Stimulated activated CD4-positive, alpha-beta T cell treated with anti-CD3 and anti-CD28 coated beads, Interleukin-15, amount 100 ng/mL, for 1 hour (primary cell): ENCODE measurements at places on chromosomes 7 and 10.

GRCh38 chr7:121395494-121395960, 581 bp downstream of the FAM3C start:
- DNase-seq: no peak

- no peak for DNase-seq
These were observed 19.2 kb upstream of the PLEKHS1 start for GRCh38 chr10:113732160-113732881.

DNA sequence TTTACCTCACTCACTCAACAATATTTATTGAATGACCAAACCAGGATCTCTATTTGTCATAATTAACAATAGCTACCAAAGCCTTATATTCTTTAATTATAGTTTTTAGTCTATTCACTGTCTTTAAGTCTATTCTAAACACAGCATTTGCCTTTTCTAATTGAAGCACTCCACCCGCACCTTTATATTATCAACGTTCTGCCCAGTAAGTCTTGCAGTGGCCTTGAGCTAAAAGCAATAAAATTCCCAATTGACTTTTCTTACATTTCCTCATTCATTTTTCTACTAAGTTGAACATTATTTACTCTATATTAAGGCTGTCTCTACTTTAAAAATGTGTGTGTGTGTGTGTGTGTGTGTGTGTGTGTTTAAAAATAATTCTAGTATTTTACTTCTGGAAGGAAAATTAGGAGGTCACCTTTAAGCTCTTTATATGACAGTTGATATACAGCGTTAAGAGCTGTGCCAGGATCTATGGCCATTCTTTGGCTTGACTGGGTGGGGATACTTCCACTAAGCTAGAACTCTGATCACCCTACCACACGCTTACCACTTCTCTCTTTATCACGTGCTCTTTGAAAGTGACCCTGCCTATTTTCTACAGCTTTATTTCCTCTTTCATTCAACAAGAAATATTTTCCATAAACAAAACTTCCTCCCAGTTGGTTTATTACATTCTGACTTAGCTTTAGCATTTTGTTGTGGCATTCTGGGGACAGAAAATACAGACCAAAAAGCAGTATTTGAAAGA, 8.8 kb downstream of the PAPSS2 start:
- no peak for DNase-seq

DNA sequence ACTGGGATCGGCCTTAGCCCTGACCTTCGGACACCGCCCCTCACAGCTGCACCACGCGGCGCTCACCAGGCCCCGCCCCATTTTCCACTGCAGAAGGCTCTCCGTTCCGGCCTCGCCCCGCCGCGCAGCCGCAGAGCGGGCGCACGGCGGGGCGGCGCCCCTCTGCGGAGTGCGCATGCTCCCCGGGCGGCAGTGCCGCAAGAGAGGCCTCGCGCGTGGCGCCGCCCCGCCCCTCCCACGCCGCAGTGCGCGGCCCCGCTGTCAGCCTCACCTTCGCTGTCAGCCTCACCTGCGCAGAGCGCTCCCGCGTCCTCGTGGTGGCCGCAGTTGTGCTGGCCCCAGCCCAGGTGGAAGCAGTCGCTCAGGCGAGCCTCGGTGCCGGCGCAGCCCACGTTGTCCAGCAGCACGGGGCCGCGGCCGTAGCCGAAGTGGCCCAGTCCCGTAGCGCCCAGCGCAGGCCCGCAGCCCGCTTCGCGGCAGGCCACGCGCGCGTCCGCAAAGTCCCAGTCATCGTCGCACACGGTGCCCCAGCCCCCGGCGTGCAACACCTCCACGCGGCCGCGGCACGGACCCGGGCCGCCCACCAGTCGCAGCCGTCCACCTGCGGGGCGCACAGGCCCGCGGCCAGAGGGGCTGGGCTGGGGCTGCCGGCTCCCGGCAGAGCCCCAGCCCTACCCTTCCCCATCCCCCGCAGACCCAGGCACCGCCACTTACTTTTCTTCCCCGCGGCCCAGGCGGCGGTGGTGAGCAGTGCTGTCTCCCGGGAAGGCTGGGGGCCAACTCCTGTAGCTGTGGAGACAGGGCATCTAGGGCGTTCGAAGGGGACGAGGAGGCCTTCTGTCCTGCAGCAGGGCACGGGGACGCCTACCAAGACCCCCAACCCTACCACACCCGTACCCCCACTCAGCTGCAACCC, 16.1 kb downstream of the SSC4D start:
- peak; percentile 88 for DNase-seq

GRCh38 chr7:157989589-157989988, 598.0 kb downstream of the PTPRN2 start:
- no peak for DNase-seq

DNA sequence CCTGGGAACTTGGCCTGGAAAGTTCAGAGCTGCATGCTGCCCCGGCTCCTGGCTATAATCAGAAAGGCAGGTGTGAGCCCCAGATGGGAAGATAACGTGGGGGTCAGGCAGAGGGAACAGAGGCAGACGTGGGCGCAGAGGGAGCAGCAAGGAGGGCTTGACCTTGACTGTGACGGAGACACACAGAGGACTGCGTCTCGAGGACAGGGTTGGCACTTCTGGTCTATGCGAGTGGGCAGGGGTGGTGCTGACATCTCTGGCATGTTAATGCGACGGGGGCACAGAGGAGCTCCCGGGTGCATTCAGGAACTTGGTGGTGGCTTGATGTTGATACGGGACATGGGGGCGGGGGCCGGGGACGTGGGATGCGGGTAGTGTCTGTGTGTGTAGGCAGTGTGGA, 232.1 kb upstream of the GRB10 start:
- DNase-seq: no peak

GRCh38 chr7:23357190-23358093, 58.3 kb downstream of the MALSU1 start:
- no peak for DNase-seq

DNA sequence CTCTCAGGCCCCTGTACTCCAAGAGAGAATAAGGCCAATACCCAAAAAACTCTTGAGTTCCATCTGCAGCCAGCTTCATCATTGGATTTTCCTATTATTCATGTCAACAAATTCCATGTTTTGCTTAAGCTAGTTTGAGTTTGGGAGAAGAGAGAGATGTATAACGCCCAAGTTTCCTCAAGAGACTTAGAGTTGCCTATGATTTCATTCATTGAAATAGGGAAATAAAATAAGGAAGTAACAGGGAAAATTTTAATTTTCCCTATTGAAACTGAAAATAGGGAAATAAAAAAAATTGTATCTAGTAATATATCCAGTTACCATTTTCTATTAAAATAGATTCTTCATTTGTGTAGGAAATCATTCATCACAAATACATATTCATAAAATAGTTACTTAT, 66.5 kb upstream of the SVIL start:
- no peak for DNase-seq

- DNase-seq: no peak
These were observed 70.6 kb downstream of the KMT2E start for GRCh38 chr7:105084581-105084980.

DNA sequence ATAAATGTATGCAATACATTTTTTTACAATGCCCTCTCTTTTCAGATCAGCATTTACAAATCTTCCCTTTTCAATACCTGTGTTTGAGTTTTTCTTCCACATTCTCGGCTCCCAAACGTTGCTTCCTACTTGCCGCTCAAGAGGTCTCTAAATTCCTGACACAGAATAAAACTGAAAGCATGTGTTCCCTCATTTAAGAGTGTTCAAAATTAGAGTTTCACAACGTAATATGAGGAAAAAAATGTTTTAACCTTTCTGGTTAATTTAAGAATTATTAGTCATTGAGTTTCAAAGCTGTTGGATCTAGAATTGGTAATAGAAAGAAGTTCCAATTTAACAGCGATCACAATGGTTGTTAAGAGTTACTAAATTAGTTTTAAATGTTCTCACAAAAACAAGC, 100.4 kb downstream of the ARID5B start:
- DNase-seq: no peak

GRCh38 chr7:5827755-5828154, 46.3 kb upstream of the RNF216 start:
- peak; percentile 7 for DNase-seq

GRCh38 chr10:121205625-121206024, 354.5 kb downstream of the WDR11 start:
- no peak for DNase-seq

DNA sequence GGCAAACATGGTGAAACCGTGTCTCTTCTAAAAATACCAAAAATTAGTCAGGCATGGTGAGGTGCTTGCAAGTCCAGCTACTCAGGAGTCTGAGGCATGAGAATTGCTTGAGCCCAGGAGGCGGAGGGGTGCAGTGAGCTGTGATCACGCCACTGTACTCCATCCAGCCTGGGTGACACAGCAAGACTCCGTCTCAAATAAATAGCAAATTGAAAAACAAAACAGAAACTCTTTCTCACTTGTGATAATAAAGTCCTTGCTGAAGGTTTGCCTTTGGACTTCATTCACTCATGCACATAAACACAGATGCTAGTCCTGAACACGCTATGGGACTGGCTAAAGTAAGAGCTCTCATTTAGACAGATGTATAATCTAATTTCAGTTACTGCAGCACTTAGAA, 37.6 kb downstream of the ANK3 start:
- no peak for DNase-seq

- DNase-seq: no peak
These were observed 61.5 kb upstream of the NKX6-2 start for GRCh38 chr10:132847416-132847777.

DNA sequence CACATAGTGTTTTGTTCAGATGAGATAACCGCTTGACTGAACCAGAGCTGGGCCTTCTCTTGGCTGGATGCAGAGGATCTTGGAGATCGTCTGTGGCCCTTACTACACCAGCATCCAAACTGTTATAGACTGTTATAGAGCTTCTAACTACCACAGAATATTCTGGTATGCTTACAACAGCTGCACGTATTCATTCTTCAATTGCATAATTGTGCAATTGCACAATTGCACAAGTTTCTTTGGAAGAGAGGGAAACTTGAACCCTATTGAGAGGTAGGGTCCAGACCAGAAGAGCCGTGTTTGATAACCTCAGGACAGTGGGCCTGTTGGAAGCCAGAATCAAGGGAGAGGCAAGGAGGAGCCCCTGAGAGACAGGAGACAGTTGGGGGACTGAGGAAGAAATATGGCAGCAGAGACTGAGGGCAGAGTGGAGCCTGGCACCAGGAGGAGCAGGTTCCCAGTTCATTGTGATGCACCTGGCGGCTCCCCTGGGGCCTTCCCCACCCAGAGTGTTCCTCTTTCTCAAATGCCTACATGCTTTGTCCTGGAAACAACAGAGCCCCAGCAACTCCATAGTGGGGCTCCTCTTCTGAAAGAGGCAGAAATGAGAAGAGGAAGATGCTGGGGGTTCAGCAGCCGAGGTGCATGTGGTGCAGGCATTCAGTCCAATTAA, 64.1 kb downstream of the PTPRZ1 start:
- no peak for DNase-seq

DNA sequence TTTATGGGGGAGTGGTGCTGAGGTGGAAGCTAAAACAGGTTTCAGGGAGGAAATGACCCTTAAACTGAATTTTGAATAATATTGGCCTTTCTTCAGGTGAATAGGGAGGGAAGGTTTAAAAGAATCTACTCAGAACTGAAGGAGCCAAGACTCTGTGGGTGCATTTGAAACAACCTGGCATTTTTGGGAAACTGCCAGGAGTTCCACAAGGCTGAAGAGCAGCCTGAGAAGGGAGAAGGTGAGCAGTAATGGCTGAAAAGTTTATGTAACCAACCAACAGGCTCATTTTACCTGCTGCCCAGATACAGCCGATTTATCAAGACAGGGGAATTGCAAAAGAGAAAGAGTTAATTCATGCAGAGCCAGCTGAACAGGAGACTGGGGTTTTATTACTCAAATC, 4.0 kb upstream of the PANK1 start:
- DNase-seq: no peak

- DNase-seq: no peak
These were observed 31.2 kb upstream of the ZNF438 start for GRCh38 chr10:31062856-31063255.

DNA sequence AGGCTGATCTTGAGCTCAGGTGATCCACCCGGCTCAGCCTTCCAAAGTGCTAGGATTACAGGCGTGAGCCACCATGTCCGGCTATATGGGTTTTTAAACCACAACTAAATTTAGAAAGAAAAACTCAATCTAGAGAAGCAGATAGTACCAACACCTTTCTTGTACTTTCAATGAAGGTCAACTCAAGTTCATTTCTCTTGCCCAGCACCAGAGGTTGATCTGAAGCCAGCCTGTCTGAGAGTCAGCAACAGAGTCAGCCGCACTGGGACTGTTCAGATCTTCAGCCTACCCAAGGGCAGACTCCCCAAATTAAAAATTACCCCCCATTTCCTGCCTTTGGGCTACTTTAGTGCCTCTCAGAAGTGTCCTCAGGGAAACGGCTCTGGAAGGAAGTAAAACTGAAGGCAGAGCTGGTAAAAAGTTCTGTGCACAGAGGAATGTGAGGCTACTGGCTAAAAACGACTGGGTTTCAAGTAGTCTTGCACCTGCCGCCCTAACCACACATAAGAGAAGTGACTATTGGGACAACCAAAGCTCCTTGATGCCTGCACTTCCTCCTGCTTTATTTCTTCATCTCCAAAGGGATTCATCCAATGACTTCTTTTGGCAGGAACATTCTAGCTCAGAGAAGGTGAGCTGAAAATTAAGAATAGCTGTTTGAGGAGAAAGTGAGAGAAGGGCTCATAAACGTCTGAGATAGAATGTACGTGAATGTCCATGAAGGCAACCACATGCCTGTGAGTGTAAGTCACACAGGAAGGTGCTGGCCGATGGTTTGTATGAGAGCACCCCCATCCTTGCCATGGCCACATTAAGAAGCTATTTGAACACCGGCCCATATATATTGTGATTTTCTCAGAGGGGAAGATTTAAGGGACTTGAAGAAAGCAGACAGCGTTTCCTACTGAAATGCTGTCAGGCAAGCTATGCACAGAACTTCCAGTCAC, 142.4 kb upstream of the PRR15 start:
- no peak for DNase-seq

DNA sequence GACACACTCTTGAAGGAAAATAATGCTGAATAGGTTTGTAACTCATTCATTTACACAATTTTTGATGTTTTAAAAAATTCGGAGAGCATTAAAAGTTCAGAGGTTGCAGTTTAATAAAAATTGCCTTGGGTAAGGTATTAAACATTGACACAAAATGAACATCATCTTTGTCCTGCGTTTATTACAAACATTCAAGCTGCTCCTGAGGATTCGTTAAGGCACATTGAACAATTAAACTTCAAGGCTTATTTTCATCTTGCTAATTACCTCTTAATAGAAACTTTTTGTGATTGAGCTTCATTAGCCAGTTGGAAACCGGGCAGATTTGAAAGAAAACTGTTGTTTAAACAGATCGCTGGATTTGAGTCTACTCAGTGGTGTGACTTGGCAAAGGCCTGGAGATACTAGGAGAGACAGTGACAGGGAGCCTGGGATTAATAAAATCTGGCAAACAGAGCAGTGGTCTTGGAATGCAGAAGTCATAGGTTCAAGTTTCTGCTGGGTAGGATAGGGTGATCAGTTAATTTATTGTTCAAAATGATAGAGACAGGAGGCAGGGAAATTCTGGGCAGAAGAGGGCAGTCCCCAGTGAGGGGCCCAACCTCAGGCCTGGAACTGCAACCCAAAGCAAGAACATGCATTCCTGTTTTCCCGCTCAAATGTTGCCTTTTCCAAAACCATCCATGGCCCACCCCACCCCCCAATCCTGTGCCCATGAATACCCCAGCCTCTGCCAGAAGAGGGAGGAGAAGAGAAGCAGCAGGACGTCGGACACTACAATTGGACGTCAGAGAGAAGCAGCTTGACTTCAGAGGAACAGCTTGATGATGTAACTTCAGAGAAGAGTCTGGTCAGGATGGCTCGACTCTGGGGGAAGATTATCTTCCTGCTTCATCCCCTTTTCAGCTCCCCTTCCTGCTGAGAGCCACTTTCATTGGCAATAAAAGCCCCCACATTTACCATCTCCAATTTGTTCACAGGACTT, 43.5 kb upstream of the SLC35G1 start:
- no peak for DNase-seq
